ENCODE measurements at places on chromosomes 11 and 22.

- DNase-seq: no peak
These were observed 7.7 kb upstream of the GLYATL1B start for GRCh38 chr11:59078435-59078834.

DNA sequence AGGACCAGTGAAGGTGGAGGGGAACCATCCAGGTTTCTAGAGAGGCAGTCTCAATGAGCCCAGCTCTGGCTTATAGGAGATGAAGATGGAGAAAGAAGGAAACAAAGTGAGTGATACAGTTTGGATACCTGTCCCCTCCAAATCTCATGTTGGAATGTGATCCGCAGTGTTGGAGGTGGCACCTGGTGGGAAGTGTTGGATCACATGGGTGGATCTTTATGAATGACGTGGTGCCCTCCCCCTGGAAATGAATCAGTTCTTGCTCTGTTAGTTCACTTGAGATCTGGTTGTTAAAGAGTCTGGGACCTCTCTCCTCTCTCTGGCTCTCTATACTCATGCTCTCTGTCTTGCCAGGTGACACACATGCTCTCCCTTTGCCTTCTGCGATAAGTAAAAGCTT lies 393.1 kb upstream of the NARS2 start:
- no peak for DNase-seq

- DNase-seq: no peak
These were observed 33.2 kb downstream of the HORMAD2 start for GRCh38 chr22:30113494-30113893.

DNA sequence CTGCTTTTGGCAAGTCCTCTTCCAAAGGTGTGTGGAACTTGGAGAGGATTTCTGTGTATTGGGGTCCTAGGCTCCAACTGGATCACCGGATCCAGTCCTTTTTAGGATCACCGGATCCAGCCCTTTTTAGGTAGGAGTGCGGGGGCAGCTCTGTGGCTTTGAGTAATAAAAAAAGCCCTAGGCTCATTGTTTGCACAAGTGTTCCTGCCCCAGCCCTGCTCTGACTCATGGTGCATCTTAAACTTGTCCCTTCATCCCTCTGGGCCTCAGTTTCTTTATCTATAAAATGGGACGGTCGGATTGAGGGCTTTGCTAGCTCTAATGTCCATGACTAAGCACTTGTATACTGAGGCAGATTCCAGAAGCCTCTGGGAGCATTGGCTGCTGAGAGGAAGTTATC lies 22.7 kb upstream of the CD44 start:
- no peak for DNase-seq

DNA sequence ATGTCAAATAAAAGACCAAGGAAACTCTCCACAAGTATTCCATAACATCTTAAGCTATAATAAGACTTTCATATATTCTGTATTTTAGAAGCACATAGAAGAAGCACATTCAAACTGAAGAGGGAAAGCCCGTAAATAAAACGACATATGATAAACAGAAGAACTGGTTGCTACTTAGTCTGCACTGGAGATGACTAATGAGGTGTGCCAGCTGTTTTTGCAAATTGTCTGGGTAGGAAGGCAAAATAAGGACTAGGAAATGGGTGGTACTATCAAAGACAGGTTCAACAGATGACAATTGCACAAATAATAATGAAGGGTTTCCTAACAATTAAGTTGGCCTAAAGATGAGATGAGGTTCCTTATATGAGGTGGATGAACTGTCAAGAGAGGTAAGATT lies 593.2 kb upstream of the CCDC179 start:
- DNase-seq: no peak

- DNase-seq: peak; percentile 23
These were observed 6.8 kb upstream of the TPBGL start for GRCh38 chr11:75233754-75234172.

- no peak for DNase-seq
These were observed 13.7 kb downstream of the KMT5B start for GRCh38 chr11:68199295-68199987.

GRCh38 chr22:47063606-47064005 lies 301.2 kb downstream of the TBC1D22A start:
- DNase-seq: no peak

GRCh38 chr11:76190376-76190775 lies 15.9 kb downstream of the WNT11 start:
- DNase-seq: no peak

DNA sequence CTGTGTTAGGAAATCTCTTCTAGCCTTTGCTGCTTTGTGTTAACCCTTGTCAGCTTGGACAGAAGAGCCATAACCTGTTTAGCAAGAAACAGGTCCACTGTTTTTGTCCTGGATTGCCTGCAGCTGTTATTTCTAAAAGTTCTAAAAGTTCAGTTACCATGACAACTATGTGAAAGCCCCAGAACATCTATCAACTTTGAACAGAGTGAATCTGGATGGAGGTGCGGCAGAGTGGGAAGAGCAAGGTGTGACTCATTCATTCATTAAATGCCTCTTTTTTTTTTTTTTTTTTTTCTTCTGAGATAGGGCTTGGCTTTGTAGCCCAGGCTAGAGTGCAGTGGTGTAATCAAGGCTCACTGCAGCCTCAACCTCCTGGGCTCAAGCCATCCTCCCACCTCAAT lies 50.5 kb downstream of the RBX1 start:
- DNase-seq: no peak

DNA sequence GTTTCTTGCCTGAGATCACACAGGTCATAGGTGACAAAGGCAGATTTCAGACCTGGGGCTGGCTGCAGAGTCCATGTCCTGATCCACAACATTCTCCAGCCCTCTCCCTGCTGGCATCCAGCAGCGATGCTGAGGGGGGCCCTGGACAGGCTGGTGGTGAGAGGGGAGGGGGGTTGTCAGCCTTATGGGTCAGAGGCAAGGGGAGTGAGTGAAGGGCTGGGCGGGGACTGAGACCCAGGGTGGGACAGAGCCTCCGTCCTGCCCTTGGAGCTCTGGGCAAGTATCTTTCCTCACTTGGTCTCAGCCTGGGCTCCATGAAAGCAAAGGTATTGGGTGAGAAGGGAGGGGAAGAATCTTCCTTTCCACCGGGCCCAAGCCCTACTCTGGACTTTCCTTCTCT lies 66.7 kb upstream of the RASD2 start:
- no peak for DNase-seq

GRCh38 chr11:100956351-100956750 lies 173.3 kb downstream of the PGR start:
- DNase-seq: no peak

DNA sequence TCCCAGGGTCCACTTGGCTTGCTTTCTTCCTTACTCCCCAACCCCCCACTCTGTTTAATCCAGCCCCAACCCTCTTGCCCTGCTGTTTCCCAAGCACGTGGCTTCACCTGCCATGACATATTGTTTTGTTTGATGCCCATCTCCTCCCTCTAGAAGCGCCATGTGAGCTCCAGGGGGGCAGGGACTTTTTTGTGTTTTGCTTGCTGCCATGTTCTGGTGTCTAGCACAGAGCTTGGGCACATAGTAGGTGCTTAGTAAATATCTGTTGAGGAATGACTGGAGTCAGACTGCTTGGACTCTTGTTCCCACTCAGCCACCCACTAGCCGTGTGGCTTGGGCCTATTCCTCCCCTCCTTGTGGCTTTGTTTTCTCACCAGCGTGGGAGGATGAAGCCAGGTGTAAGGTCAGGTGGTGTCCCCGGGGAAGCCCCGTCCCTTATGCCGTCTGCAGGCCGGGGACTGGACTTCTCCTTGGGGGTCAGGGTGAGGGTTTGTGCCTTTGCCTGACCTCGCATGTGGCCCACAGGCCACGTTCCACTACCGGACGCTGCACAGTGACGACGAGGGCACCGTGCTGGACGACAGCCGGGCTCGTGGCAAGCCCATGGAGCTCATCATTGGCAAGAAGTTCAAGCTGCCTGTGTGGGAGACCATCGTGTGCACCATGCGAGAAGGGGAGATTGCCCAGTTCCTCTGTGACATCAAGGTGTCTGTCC lies 3.8 kb downstream of the AIP start:
- DNase-seq: peak; percentile 40

- DNase-seq: no peak
These were observed 50.6 kb downstream of the ELFN2 start for GRCh38 chr22:37376643-37377042.

DNA sequence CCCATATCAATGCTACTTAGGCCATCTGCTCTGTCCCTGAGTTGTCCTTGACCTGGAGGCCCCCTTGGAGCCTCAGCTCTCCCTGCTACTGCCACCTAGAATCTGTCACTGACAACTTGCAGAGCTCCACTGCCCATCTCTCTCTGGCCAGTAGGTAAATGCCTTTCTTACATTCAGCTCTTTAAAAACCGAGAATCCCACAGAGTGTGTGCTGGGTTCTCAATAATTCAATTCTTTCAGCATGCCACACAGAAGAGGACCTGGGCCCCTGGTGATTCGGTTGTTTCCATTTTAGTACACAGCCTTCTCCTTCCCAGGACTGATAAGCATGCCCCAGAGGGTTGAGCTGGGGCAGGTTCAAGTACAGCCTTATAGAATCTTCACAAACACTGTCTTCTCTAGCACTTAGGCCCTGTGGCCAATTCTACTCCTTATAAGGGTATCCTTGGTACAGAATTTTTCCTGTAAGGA lies 22.0 kb upstream of the IPO7 start:
- no peak for DNase-seq

DNA sequence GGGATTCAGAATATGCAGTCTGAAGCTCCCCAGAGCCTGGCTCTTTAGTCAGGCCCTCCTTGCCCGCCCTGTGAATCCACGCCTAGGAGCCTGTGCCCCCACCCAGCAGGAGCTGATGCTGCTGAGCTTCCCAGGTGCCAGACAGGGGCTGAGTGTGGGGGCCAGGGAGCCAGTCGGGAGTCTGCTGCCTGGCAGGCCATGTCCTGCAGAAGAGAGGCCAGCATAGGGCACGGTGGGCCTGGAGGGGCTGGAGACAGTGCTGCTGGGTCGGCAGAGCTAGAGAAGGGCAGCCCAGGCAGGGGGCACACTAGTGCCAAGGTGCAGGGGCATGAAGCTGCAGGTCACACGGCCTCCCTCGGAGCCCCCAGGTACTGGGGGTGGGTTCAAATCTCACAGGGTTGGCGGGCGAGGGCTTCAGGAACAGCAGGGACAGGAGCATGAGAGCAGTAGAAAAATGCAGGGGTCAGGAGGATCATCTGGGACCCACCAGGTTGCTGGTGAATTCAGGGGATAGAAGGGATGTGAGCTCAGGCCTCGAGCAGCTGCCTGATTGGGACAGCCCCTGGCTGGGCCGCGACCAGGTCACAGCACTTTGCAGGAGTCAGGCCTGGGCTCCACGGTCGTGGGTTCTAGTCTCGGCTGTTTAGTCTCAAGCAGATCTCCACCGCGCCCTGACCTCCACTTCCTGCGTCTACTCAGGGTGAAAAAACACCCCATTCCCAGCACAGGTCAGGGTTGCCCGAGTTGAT lies 4.1 kb upstream of the SEPTIN5 start:
- DNase-seq: no peak

GRCh38 chr11:122731500-122731913 lies 76.0 kb downstream of the UBASH3B start:
- DNase-seq: no peak

DNA sequence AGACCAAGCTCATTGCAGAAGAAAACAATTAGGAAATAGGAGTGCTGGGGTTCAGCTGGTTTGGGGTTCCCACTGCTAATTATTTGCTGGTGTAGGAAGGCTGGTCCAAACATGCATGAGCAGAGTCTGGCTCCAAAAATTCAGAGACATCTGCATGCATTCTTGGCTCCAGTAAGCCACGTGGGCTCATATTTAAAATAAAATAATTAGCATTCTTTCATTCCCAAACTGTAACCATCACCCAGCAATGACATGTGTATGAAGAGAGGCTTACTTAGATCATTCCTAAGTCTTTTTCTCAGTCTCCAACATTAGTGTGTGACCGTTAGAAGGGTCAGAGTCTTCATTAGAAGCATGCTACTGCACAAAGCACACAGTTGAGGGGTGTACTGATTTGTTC lies 58.4 kb downstream of the EFCAB6 start:
- no peak for DNase-seq

DNA sequence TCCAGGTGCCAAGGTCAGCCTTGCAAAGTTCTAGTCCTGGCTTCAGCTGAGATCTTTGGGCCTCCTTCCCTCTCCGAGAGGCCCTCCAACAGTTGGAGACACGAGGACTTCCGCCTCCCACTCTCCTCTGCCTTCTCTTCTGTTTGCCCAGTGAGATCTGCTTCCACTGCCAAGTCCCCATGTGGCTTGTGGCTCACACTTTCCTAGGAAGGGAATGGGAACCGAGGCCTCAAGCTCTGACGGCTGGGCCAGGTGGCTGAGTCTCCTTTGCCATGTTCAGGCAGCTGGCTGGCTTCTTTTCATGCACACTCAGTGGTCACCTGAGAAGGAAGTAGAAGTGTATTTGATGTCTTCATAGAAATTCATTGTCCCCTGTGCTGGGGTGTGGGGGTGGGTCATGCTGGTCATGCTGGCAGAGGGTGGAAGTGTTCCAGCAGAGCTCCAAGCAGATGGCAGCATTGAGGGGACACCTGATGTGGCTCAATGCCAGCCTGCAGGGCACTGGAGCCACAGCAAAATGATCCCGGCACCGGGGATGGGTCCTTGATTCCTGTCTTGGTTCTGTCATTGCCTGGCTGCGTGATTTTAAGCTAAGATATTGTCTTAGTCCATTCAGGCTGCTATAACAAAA lies 130.4 kb downstream of the ADAMTS15 start:
- DNase-seq: no peak

DNA sequence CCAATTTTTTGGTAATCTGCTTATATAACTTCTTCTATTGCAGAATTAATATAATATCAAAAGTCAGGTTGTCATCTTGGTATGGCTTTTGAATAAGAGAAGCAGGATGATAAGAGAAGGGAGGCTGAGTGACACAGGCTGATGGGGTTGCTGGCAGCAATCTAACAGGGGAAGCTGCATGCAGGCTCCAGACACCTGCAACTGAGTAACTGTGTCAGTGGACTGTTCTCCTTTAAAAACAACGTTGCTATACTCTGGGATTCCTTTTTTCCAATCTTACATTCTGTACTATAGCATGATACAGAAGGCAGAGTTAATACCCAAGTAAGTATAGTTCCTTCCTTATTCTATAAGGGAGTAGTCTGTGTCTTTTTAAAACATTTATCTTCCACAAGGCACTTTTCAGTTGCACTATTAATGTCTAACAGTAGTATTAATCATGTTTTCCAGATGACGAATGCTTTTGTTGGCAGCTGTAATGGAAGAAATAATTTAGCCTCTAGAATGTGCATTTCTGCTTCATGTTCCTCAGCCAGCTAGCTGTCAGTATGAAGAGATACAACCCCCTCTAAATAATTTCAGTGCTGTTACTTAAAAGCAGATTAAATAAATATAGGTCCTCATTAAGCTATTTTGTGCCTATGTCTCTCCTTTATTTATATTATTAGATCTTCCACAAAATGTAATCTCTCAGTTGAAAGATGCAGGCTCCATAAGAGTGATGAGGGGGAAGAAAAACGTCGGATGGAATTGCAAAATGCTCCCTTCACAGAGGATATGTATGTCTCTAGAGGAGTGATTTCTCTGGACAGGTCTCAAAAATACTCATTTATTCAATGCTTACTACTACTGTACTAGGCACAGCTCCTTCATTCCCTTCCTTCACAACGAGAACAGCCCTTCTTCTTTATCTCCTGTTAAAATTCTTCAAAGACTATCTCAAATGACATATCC lies 50.8 kb downstream of the ATG16L2 start:
- DNase-seq: no peak

All from CD4-positive, alpha-beta T cell treated with Interleukin-1 beta for 1 hour (primary cell).